ENCODE measurements at places on chromosomes 3 and 15.

GRCh38 chr3:194458131-194458530 lies 28.7 kb downstream of the ATP13A3 start:
- no peak for DNase-seq

DNA sequence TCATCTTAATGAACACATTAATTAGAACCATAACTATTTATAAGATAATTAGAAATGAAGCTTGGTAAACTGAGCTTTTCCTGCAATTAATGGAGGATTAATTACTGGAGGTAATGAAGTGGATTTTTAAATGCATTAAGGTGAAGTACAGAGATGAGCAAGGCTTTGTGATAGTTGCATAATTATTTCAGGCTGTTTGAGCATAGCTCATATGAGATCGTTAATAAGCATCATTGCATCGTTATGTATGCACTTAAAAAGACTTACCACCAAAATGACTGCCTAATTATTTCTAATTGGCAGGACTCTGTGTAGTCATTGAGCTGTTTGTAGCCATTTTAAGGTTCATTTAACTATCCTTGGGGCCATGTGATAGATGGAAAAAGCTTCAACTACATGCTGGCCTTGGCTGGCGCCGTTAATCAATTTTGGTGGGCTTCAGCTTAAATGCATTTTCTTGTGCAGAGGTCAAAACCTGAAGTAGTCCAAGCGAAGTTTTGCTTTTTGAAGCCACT lies 55.3 kb downstream of the RSRC1 start:
- DNase-seq = no peak

DNA sequence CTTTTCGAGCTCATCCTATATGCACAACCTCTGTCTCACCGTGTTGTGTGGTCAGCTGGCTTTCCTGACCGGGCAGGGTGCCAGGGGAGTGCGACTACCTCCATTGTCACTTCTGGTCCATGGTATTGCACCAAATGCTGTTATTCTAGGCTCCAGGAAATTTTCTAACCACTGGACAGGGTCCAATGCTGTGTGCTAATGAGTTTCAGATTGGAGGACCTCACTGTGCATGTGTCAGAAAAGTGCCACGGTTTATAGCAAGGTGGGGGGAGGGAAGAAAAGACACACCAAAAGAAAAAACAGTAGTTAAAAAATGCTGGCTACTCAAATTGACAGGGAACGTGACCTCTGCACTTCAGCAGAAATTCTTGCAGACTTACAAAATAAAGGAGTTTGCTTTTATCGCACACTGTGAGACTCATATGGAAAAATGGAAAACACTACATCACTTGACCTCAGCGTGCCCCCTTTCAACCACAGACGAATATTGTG lies 480.1 kb downstream of the FOXP1 start:
- no peak for DNase-seq

DNA sequence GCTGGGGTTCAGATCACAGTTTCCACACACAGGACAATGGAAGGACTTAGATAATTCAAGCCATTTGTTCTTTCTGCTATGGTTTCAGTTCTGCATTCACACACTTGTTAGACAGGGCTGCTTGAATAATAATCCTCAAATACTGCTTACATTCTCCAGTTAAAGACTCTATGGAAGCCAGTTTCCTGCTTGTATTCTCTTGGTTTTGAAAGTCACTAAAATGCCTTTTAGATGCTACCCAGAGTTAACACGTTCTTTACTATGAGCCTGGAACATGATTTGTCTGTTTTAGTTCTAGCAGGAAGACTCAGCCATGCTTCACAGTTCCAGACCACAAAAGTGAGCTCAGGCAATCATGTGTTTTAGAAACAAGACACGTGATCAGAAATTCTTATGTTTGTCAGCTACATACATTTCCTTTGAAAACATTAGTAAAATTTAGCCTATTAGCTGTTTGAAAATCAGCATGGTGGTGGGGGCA lies 152.4 kb downstream of the LEKR1 start:
- DNase-seq = no peak

- DNase-seq = no peak
These were observed 2.7 kb downstream of the PRKCD start for GRCh38 chr3:53163444-53164387.

DNA sequence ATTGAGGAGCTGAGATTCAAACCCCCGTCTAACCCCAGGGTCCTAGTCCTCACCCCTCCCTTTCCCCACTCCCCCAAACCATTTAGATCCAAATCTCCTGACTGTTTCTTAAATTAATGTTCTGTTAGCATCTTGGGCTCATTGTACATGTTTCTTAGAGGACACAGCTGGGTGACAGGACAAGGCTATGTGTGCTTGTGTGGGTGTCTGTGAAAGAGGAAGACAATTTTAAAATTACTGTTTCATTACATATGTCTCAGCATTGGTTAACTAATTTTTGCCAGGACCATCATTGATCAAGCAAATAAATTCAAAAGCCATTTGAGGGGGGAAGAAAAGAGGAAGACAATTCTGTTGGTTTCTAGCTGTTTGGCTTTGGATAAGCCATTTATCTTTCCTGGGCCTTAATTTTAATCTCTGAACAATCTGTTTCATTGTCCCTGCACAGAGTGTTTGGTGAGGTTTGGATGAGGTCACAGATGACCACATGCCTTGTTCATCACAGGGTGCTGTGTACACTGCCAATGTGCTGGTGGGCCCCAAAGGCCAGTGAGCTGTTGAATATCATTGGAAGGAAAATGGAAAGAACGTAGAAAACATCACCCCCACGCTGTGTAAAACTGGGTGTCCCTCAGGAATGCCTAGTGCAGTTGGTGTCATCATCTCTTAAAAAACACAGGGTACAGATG lies 51.9 kb downstream of the RPLP1 start:
- DNase-seq = no peak

DNA sequence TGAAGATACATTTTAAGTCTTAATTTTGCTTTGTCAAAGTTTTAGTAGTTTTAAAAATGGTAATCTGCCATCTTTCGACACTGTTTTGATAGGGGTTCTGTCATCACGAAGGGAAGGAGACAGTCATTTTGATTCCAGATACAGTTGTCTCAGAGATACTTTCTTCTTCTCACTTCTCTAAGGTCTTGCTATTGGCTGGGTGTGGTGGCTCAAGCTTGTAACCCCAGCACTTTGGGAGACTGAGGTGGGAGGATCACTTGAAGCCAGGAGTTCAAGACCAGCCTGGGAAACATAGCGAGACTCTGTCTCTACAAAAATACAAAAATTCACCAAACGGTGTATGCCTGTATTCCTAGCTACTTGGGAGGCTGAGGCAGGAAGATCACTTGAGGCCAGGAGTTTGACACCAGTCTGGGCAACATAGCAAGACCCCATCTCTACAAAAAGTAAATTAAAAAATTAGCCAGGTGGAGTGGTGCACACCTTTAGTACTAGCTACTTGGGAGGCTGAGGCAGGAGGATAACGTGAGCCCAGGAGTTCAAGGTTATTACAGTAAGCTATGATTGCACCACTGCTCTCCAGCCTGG lies 3.3 kb downstream of the RAB8B start:
- peak; percentile 46 for DNase-seq

DNA sequence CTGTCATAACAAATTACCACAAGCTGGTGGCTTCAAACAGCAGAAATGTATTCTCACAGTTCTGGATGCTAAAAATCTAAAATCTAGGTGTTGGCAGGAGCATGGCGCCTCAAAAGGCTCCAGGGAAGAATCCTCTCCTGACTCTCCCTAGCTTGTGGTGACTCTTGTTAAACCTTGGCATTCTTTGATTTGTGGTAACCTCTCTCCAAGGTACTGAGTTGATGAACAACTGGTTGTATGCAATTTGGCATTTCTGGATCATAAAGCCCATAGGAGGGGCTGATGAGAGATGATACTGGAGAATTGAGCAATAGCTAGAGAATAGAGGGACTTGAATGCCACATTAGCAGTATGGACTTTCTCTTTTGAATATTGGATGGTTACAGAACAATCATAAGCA lies 821.8 kb downstream of the TBL1XR1 start:
- DNase-seq = no peak

- DNase-seq = peak; percentile 12
These were observed 27.7 kb downstream of the BLM start for GRCh38 chr15:90744759-90745402.

GRCh38 chr15:45773149-45773548 lies 138.3 kb downstream of the SQOR start:
- DNase-seq = no peak

DNA sequence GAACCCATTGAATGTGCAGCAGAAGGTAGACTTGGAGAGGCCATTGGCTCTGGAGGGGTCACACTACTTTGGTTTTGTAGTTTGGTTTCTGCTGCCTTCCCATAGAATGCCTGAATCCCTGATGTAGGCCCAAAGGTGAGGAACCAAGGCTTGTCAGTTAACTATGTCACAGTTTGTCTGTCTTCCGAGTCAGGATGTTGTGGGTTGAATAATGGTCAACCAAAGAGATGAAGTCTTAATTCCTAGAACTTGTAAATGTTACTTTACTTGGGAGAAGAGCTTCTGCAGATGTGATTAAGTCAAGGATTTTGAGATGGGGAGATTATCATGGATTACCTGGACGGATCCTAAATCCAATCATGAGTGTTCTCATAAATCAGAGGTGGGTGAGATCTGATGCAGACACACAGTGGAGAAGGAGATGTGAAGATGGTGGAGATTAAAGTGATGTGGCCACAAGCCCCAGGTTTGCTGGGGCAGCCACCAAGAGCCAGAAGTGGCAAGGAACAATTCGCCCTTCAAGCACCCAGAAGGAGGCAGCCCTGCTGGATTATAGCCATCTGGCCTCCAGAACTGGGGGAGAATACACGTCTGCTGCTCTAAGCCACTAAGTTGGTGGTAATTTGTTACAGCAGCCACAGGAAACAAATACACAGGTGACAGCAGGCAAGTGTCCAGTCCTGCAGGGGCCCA lies 2.3 kb upstream of the CCR8 start:
- no peak for DNase-seq

DNA sequence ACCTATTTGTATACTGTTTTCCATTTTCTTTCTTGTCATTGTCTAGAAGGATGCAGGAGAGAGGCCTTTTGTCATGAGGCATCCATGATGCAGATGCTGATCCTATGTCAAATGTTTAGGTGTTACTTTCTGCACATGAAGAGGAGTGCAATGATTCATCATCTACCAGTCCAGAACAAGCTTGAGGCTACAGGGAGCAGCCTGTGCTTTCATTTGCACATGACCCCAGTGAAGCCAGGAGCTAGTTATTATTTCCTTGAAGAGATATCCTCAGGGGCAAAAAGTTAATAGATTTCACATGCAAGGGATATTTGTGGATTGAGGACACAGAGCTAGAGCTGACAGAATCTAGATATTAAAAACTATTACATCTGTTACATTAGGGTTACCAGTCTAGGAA lies 204.4 kb upstream of the TGFBR2 start:
- no peak for DNase-seq

GRCh38 chr15:42324308-42324707 lies 35.0 kb upstream of the CAPN3 start:
- DNase-seq = no peak

DNA sequence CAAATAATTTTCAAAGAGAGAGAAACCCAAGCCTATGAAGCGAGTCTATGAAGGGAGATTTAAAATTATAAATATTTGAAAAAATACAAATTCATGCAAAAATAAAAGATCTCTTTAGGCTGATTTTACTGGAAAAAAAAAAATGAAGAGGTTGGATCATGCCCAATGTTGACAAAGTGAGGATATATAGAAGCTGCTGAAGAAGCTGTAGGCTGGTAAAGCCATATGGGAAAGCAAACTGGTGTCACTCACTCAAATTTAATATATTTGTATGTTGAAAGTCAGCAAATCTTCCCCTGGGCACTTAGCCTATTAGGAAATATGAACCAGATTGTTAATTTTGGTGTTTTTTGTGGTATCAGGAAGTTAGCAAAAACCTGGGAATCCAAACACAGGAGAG lies 61.8 kb upstream of the BCHE start:
- no peak for DNase-seq

GRCh38 chr3:59749291-59749690 lies 699.5 kb upstream of the CFAP20DC start:
- DNase-seq = no peak

DNA sequence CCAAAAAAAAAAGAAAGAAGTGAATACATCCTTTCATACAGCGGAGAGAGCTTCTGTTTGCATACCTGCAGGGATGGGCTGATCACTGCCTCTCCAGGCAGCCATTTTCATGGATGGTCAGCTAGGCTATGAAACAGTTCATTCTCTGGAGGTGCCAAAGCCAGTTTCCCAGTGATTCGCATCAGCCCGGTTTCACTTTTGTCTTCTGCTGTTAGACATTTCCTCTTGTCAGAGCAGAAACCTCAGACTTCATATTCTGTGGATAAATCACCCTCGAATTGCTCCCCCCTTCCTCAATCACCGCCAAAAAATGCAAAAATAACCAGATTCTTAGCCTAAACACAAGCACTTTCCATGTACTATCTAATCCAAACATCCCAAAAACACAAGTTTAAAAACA lies 225.6 kb downstream of the ADAMTS9 start:
- DNase-seq = no peak

GRCh38 chr15:41258750-41259471 lies 27.8 kb downstream of the CHP1 start:
- no peak for DNase-seq

DNA sequence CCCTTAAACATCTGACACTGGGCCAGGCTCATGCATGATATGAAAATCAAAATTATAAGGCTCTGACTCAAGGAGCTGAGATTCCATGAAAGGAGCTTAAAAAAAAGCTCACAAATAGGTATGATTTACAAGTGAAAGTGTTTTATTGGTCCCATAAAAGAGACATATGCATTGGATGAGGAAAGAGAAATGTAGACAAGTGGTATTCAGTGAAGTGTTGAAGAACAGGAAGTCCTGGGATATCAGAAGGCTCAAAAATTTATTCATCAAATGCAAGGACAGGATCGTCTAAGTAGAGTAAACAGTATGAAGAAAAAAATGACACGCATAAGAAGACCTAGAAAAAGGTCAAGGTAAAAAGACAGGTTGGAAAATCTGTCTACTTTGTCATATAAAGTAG lies 188.9 kb downstream of the CBLB start:
- no peak for DNase-seq

DNA sequence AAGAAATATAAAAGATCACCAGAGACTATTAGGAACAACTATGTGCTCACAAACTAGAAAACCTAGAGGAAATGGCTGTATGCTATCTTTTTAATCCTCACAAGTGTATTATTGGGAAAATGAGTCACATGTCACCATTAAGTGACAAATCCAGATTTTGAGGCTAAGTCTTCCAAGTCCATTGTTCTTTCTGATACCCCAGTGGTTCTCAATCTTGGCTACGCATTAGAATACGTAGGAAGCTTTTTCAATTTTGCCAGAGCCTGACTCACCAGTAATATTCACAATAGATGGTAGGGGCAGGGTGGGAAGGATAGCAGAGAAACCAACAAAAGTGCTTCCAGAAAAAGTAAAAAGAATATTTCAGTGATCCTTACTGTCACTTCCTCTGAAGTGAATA lies 117.0 kb downstream of the FILIP1L start:
- DNase-seq = no peak

- DNase-seq = no peak
These were observed 12.2 kb downstream of the CMSS1 start for GRCh38 chr3:99829844-99830243.

GRCh38 chr3:80655216-80655615 lies 887.4 kb upstream of the ROBO1 start:
- no peak for DNase-seq

All from stimulated activated CD4-positive, alpha-beta T cell treated with anti-CD3 and anti-CD28 coated beads, Interleukin-15, amount 100 ng/mL, for 24 hours (primary cell).